COR-L47 (cell line): ENCODE measurements at places on chromosomes 5 and 9.

DNA sequence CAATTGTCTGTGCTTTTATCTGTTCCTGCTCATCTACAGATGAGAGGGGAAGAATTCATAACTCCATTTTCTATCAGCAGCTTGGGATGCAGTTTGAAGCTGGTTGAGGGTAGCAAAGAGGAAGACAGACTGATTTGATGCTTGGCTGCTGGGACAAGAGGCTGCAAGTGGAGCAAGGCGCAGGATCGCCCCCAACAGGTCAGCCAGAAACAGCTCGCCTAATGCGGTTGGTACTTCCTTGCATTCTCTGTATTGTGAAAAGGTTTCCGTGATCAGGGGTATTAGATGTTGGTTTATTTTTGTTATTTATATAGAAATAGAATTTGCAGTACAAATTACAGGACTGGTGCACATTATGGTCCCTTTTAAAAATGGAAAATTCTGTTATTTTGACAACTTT is 40.6 kb downstream of the ZNF883 start:
- DNase-seq, result peak; percentile 33

GRCh38 chr5:58341476-58341875 is 118.4 kb downstream of the PLK2 start:
- DNase-seq, result no peak

- DNase-seq, result no peak
Measured at GRCh38 chr9:123883634-123884033, 46.3 kb downstream of the DENND1A start.

GRCh38 chr5:31144364-31144763 is 49.1 kb upstream of the CDH6 start:
- DNase-seq, result no peak

- DNase-seq, result no peak
Measured at GRCh38 chr9:129164246-129164930, 13.7 kb downstream of the IER5L start.

- DNase-seq, result no peak
Measured at GRCh38 chr5:33594006-33594405, 153.2 kb downstream of the TARS1 start.

DNA sequence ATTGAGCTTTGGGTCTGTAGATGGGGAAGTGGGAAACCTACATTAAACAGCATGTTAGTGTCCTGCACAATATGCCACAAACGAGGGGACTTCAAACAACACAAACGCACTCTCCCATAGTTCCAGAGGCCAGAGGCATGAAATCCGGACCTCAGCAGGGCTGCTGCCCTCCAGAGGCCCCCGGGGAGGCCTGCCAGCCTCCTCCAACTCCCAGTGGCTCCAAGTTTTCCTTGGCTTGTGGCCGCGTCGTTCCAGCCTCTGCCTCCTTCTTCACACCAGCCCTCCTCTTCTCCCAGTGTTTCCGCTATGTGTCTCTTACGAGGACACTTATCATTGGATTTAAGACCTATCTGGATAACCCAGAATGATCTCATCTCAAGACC is 13.3 kb upstream of the COL5A1 start:
- DNase-seq, result no peak

GRCh38 chr5:120555345-120555744 is 91.2 kb downstream of the PRR16 start:
- no peak for DNase-seq

DNA sequence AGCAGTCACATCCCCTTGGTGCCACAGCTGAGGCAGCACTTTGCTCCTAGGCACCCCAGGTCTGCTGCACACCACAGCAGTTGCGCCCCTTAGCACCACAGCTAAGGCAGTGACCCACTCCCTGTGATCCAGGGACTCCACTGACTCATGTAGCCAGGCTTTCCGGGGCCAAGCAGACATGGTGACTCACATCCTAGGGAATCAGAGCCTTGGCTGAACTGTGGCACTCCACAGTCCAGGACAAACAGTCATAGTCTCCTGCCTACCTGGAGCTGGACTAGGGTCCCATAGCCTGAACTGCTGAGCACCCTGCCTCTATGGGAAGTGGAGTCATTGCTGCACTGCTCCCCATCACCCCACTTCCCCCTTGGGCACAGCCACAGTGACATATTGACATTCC is 338.7 kb downstream of the NPR3 start:
- DNase-seq, result no peak

- peak; percentile 31 for DNase-seq
Measured at GRCh38 chr9:2181792-2182191, 166.6 kb downstream of the SMARCA2 start.

GRCh38 chr9:78239506-78239905 is 3.6 kb downstream of the CEP78 start:
- DNase-seq, result no peak

DNA sequence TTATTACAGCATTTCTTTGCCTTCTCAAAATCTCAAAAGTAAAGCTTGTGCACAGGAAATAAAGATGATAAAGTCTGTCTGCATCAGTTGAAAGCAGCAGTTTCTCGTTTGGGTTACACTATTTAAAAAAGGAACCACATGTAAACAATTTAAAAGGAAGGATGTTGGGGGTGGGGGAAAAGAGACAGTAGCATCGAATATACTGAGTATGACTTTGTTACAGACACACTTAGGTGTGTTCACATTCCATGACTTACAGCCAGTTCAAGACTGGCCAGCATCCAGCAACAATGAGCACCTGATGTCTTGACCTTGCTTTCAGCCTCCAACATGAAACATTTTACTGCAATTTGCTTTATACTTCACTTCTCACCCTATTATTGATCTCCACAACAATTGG is 8.7 kb downstream of the GAPT start:
- no peak for DNase-seq

GRCh38 chr9:10774051-10774450 is 161.2 kb upstream of the PTPRD start:
- no peak for DNase-seq

- no peak for DNase-seq
Measured at GRCh38 chr9:5560443-5561100, 50.2 kb downstream of the PDCD1LG2 start.

- no peak for DNase-seq
Measured at GRCh38 chr9:35605351-35606137, 482 bp downstream of the TESK1 start.

GRCh38 chr9:135281791-135282737 is 194.6 kb downstream of the OLFM1 start:
- DNase-seq, result peak; percentile 74

GRCh38 chr9:26706223-26706622 is 186.4 kb downstream of the CAAP1 start:
- DNase-seq, result no peak

DNA sequence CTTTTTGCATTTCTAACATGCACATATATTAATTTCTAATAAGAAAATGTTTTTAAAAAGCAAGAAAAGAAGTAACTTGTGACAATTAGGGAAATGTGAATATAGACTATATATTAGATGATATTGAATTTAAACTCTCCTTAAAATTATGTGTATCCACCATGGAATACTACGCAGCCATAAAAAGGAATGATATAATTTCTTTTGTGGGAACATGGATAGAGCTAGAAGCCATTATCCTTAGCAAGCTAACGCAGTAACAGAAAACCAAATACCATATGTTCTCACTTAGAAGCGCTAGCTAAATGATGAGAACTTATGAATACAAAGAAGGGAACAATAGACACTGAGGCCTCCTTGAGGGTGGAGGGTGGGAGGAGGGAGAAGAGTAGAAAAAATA is 23.8 kb upstream of the AP3B1 start:
- DNase-seq, result no peak

- DNase-seq, result peak; percentile 42
Measured at GRCh38 chr5:36878392-36879082, 2.0 kb downstream of the NIPBL start.

DNA sequence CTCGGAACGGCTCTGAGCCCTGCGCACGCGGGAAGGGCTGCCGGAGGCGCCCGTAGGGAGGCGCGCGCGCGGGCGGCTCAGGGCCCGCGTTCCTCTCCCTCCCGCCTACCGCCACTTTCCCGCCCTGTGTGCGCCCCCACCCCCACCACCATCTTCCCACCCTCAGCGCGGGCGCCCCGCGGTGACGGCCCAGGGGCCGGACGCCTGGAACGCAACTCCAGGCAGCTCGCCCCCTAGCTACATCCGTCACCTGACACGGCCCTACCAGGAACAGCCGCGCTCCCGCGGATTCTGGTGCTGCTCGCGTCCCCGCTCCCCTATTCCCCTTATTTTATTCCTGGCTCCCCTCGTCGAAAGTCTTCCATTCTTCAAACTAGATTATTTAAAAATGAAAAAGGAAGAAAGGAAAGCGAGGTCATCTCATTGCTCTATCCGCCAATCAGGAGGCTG is at the start of gene CDKN2B-AS1:
Gene CDKN2B-AS1 (plus strand): TSS at position 236 of the 450 bp plus-strand sequence.
- DNase-seq, result peak; percentile 95

DNA sequence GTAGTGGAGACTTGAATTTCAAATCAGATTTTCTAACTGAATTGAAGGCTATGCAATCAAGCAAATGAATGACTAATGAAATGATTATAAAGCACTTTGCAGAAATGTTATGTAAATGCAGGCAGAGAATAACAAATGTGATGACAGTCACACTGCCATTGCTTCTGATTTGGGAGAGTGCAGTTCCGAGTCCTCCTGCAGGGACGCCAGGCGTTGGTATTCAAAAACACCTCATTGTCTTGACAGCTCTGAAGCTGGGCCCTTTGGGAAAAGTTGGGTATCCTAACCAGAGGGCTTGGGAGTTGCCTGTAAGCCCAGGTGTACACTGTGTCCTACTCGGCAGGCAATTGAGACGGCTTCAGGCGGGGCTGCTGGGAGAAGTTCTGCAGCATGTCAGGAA is 57.9 kb downstream of the C5orf15 start:
- DNase-seq, result no peak

DNA sequence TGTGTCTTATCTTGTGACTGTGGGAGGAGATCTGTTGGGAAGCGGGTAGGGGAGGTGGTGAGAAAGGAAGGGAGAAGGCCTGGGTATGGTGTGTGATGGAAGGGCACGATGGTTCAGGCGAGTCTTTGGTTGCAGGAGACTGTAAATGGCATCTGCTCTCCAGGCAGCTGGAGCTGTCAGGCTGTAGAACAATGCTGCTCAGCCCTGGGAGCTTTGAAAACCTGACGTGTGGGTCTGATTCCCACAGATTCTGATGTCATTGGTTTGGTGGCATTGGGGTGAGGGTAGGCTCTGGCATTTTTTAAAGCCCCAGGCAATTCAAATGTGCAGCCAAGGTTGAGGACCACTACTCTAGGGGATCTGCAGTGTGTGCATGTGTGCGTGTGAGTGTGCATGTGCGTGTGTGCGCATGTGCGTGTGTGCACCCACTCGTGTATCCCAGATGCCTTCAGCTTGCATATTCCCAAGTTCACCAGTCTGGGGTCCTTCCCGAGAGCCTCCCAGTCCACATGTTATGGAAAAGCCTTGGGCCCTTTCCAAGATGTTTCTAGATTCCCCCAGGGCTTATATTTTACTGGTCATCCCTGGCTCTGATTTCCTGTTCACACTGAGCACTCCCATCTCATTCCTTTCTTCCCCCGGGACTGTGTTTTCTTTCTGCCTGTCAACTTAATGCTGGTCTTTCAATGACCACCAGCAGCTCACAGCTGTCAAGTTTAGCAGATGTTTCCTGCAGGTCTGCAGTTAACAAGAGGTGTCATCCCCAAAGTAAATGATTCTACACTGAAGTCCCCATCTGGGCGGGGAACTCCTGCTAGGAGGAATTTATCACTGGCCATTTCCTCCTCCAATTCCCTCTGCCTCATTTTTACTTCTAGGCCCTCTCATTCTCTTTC is 34.0 kb downstream of the BOD1 start:
- no peak for DNase-seq

DNA sequence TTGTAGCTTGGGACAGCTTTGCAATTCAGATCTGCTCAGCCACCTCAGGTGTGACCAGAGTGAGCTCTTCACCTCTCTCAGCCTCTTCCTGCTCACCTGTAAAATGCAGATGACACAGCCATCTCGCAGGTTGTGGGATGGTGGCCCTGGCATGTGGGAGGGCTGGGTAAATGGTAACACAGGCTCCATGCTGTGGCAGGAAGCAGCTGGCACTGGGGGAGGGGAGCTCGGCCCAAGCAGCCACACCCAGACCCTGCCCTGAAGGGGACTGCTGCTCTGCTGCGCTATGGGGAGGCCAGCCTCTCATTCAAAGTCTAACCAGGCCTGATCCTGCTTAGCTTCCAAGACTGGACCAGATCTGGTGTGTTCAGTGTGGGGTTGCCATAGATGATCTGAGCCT is 24.1 kb downstream of the PHF2 start:
- DNase-seq, result peak; percentile 92

DNA sequence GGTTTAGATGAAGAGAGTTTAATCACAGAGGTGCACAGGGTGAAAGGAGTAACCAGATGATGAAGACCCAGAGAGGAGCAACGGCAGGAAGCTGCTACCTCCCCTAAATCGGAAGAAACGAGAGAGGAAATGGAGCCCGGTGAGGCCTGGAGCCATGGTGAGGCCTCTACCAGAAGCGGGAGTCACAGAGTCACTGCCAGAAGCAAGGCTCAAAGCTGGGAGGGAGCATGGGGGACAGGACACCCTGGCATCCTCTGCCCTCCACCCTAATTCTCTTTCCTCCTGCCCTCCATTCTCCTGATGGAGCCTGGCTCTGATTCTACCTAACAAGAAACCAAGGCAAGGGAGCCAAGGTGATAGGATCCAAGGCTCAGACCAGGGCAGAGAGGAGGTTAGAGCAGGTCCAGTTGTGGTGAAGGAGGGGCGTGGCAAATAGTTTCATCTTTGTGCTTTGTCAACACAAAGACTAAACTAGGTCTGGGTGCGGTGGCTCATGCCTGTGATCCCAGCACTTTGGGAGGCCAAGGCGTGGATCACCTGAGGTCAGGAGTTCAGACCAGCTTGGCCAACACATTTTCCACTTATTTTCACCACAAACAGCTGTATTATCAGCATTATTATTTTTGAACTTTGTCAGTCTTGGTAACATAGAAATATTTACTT is 134.4 kb upstream of the RAI14 start:
- DNase-seq, result no peak

DNA sequence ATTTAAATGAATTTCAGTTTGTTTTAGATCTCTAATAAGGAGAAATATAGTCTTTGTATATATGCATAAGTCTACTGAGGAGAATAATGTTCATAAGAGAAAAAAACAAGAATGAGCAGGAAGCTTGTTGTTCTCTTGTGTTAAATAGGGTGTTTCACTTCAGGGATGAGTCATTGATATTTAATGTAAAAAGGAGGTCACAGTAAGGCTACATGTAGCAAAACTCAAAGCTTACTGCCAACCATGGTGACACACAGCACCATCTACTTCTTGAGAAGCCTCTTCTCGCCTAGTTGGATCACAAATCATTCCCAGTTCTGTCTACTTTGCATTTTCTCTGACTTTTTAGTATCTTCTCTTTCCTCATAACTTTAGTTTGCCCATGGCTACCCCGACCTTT is 1466.0 kb upstream of the C9orf72 start:
- DNase-seq, result no peak
